Fibroblast of lung (primary cell): ENCODE measurements at places on chromosomes 3 and 15.

DNA sequence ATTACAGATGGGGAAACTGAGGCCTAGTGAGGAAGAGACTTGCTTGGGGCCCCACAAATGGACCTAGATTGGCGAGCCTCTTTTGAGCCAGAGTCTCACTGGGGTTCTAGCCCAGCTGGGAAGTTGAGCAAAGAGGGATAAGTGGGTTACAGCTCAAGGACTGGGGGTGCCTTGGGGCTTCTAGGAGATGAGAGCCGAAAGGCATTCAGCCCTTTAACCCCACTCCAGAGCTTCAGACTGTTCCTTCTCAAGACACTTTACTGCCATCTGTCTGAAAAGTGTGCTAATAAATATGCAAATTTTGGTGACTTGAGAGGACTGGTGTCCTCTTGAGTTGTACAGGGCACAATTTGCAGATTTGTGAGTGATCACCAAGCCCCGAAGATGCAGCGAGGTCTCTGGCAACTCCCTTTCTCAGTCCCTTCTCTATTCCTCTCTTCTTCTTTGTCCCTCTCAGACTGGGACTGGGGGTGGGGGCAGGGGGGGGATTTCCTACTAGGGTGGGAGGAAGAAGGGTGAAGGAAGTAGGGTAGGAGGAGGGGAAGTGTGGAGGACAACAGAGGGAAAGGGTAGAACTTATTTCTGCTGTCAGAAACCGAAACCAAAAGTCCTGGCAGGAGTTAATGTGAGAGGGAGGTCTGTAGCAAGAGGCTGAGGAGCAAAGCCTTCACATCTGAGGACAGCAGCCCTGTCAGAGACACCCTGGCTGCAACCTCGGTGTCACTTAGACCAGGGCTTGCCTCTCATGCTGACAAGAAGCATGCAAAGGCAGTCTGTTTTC lies 16.2 kb upstream of the ANKDD1A start:
- DNase-seq, result peak; percentile 69

DNA sequence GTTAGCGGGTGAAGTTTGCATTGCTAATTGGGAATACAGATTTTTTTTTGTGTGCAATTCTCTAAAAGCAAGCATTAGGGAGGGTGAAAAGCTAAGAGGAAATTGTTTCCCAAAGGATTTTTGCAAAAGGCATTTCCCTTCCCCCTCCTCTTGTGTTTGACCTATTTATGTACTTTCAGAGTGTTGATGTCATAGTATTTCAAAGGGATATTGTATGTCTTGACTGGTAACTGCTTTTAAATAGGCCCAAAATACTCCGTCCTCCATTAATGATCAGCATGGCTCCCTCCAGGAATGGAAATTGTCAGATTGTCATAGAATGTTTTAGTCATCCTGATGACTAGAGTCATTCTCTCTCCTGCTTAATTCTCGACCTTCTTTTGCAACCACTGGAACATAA lies 32.4 kb downstream of the TRIM71 start:
- no peak for DNase-seq

DNA sequence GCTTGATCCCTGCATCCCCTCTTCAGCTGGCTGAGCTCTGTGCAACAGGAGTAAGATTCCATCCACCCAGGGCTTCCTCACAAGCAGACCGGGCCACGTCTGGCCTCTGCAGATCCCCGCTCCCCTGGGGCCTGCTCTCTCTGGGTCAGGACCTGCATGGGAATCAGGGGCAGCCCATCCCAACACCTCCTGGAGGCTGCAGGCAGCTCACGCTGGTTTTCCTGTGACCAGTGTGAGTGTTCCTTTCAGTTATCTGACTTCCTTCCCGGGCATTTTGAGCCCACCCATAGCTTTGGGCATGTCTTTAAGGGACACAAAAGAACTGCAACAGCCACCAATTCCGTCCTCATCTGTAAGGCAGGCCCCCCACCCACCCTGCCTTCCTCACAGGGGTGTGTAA lies 16.3 kb downstream of the NUP210 start:
- DNase-seq, result no peak

DNA sequence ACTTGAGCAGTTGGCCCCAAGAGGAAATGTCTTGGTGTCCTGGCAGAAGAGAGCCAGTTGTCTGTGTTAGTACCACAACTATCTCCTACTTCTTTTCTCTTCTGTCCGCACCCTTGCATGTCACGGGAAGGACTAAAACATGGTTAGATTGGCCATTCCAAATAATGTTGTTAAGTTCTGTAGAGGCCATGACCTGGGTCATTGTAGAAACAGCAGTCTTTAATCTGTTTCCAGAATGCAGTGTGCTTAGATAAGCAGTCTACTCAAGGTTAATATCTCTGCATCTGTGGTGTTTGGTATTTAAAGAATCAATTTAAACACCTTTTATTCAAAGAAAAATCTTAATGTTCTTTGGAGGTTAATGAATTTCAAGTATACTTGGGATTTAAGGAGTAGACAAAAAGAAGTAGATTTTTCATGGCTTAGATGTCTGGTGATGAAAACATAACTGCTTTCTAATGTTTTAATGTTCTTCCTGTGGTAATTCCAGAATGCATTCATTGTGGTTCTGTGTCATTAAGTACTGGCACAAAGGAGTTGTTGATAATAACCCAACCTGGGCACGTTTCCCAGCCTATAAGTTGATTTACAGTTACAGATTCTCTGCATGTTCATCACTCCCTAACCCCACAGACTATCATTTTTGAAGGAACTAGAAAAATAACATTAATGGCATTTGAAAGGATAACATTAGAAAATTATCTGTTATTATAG lies 58.9 kb downstream of the TMEM108 start:
- DNase-seq, result peak; percentile 88

DNA sequence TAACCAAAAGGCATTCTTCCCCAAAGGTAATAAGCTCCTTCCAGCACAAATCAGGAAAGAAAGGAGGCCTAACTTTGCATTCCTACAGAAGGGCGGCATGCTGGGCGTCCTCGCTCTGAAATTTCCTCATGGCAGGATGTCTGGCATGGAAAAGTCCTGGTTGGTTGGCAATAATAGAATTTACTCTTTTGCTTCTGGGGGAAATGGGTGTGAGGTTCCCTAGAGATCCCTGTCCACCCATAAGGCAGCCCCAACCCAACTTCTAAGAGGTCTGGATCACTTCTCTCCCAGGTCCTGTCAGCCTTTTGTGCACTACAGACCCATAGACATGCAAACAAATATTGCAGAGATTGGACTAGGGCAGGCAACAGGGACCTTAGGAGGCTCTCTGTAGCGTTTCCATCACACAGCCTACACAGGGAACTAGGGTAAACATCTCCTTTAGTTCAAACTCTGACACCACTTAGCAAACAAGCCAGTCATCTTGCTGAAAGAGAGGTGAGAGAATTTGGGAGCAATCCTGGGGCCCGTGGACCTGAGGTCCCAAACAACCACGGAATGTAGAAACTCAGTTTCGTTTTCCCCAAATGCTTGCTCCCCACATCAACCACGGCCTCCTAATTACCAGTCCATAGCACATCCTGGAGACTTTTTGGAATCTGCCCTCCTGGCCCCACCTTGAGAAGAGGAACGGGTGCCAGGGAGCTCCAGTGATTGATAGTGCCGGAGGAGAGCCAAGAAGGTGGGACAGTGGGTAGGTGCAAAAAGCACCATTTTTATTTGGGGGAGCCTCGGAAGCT lies 2.1 kb downstream of the ZIC4 start:
- no peak for DNase-seq

- no peak for DNase-seq
These were observed 114.5 kb upstream of the ARPP21 start for GRCh38 chr3:35524856-35525255.

GRCh38 chr3:195032106-195032759 lies 238.7 kb downstream of the XXYLT1 start:
- DNase-seq, result no peak

GRCh38 chr3:110767838-110768237 lies 303.8 kb upstream of the NECTIN3 start:
- DNase-seq, result no peak

GRCh38 chr3:119950666-119951325 lies 143.5 kb downstream of the GSK3B start:
- no peak for DNase-seq

DNA sequence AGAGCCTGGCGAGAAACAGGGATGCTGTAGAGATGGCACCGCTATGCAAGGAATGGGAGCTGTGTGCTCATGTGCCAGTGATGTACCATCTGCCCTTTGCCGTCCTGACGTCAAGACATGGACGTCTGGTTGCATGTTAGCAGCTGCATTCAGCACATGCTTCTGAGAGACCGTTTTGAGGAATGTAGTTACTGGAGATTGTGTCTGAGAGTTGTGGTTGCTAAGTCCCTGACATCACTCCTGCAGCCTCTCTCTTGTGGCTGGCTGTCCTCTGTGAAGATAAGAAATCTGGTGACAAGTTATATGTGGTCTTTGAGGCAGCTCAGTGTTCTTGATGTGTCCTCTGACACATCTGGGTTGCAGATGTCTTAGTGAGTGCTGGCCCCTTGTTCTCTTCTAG lies 165.1 kb downstream of the APBA2 start:
- peak; percentile 54 for DNase-seq

DNA sequence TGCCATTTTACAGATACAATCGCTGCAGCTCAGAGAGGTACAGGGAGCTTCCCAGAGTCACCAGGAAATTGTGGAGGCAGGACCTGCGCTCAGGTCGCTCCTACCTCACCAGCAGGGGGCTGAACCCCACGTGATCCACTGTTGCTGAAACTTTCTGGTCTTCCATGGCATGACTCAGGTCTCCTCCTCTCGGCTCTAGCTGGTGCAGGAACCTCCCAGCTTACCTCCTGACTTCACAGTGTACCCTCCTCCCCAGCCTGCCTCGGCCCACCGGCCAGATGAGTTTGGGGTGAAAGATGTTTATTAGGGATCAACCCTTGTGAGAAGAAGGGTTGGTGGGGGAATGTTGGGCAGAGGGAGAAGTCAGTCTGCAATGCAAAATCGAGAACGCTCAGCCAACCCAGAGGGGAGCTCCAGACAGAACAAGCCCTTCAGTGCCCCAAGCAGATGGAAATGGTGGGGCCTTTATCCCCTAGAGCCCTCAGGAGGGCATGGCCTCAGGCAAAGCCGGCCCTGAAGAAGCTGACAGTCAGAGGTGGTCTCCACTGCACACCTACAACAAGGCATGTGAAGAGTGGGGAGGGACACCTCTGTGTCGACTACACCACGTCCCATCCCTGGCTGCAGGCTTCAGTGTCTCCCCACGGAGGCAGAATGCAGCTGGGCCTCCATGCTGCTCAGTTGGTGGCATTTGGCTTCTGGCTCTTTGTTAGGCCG lies 118.6 kb upstream of the PRR20G start:
- peak; percentile 1 for DNase-seq
